ENCODE measurements at places on chromosomes 6 and 20.

DNA sequence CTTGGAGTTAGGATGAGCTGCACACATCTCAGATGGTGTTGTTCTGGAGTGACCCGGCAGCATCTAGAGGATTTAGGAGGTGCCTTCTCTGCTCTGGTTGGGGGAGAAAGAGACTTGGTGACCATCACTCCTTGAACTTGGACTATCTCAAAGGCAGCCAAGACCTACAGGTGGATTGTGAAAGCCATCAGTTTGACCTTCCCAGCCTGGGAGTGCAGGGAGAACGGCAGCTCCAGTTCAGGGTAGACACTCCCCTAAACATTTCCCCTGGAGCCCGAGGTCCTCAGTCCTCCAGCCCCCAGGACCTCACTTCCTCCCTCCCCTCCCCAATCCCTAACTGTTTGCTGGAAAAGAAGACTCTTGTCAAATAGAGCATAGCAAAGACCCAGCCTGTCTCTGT, 128.7 kb upstream of the ARMC2 start:
- DNase-seq = no peak

DNA sequence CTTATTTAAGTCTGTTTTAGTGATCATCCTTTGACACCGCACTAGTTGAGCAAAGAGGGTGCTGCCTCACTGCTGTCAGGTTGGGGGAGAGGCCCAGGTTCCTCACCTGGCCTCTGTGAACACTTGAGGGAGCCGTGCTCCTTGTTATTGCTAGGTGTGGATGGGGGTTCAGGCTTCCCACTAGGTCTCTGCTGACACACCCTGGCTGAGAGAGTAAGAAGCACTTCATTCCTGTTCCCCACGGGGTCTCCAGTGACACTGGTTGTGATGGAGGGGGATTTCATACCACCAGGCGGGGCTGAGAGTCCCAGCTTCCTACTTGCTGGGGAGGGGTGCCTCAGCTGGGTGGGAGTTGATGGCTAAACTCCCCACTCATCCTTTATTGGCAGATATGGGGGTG, 11.1 kb upstream of the NOTCH4 start:
- no peak for DNase-seq

- no peak for DNase-seq
Measured at GRCh38 chr6:87487555-87487954, 14.8 kb downstream of the SLC35A1 start.

DNA sequence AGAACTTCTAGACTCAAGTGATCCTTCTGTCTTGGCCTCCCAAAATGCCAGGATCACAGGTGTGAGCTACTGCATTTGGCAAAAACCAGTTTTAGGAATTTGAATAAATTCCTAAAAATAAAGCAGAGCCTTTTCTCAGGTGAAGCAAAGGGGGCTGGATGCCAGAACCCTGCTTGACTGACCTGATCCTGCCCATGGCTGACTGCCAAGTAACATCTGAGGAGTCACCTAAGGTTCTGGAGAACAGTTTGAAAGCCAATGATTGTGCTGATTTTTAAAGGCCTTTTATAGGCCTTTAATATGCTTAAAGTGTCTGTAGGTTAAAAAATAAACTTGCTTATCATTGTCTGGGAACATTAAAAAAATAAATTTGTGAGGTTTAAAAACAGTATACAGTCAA, 14.1 kb upstream of the ZSCAN12 start:
- DNase-seq = no peak

DNA sequence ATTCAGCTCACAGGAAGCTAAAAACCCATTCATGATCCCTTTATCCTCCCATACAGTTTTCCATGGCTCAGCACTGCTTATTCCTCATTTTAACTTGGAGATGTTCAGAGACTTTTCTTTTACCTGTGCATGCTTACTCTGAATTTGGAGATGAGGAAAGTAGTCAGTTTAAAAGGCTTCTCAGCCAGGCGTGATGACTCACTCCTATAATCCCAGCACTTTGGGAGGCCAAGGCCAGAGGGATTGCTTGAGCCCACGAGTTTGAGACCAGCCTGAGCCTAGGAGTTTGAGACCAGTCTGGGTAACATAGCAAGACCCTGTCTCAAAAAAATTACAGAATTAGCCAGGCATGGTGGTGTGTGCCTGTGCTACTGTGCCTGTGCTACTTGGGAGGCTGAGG, 30.3 kb upstream of the TMEM217 start:
- DNase-seq = no peak

DNA sequence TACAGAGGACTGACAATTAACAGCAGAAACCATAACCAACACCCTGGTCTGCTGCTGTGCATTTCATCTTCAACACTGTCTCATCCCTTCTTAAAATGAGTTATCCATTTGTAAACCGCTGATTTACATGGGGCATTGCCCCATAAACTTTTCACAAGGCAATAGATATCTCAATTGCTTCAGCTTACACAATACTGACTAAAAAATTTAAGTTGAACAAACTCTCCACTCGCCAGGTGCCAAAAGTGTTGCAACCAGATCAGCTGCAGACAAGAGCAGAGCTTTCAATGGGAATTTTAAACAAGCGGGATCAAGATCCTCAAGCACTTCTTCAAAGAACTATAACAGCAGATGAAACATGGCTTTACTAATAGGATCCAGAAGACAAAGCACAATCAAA, 183.0 kb downstream of the TASP1 start:
- DNase-seq = no peak
